T follicular helper cell (primary cell): ENCODE measurements at places on chromosomes 12 and 14.

- DNase-seq = no peak
Measured at GRCh38 chr14:95998656-95999055, 40.5 kb upstream of the C14orf132 start.

GRCh38 chr12:110798461-110798860 lies 48.3 kb upstream of the CCDC63 start:
- DNase-seq = no peak

GRCh38 chr14:101604935-101605780 lies 43.9 kb downstream of the DIO3 start:
- no peak for DNase-seq

GRCh38 chr14:105939810-105940508 lies 413.6 kb downstream of the TMEM121 start:
- no peak for DNase-seq

DNA sequence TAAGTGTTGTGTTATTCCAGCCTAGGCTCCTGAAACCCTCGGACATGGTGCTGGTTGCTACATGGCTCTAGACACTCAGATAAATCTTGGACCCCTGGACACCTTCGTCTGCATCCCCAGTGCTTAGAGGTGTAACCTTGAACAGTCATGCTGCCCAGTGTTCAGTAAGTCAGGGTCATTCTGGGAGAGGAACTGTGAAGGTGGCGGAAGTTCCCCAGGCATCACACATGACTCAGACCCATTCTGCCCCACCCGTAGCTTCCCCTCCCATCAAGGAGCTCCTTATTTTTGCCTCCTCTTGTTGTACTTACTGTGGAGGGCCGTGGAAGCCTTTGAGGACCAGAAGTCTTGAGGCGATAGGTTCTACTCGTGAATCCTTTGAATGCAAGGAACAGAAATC lies 18.1 kb upstream of the SSPN start:
- no peak for DNase-seq
